ENCODE measurements at places on chromosomes 5 and 9. TPM values are rescaled to one million over a fixed set of nuclear protein-coding genes. Genes with fewer than 3 reads are reported as not detected.

Gene SLC6A7
- not detected for total RNA-seq

Gene BRINP1
- total RNA-seq, result under 0.01 TPM

Gene PCDHA10
- under 0.01 TPM for total RNA-seq

Gene CAVIN4
- total RNA-seq, result 1.2 TPM

Gene EDIL3
- total RNA-seq, result 40.4 TPM

Gene CCL28
- 2.9 TPM for total RNA-seq

Gene OR1Q1
- not detected for total RNA-seq

Gene CDHR2
- total RNA-seq, result under 0.01 TPM

Gene ADAMTS2
- 76.6 TPM for total RNA-seq

Gene BARHL1
- not detected for total RNA-seq

Gene CCL27
- total RNA-seq, result 0.15 TPM

Gene IGFBPL1
- not detected for total RNA-seq

Gene RNF224
- 0.17 TPM for total RNA-seq

Gene FAM200C
- 6.0 TPM for total RNA-seq

Gene CER1
- not detected for total RNA-seq

Gene ZBED3
- total RNA-seq, result 2.8 TPM

Gene EFNA5
- 5.8 TPM for total RNA-seq

Gene SOHLH1
- not detected for total RNA-seq

Gene UBE2B
- total RNA-seq, result 29.1 TPM

Gene SLC46A2
- not detected for total RNA-seq

Gene CYLC2
- not detected for total RNA-seq

Gene INSL6
- not detected for total RNA-seq

Gene LCN12
- not detected for total RNA-seq

Gene GALT
- total RNA-seq, result 35.3 TPM

Gene DOCK2
- total RNA-seq, result 3.1 TPM

Gene LCN9
- total RNA-seq, result not detected

Gene LHFPL2
- total RNA-seq, result 84.7 TPM

Gene HMCN2
- under 0.01 TPM for total RNA-seq

Gene ARHGEF37
- 2.2 TPM for total RNA-seq

Gene CAPSL
- total RNA-seq, result not detected

Gene CD74
- 7.8 TPM for total RNA-seq

Gene PIK3R1
- 27.2 TPM for total RNA-seq

Gene FCN1
- not detected for total RNA-seq

Gene EFCAB9
- not detected for total RNA-seq

Gene TPPP
- 0.66 TPM for total RNA-seq

Gene DMRT3
- not detected for total RNA-seq

Gene ARAP3
- 4.5 TPM for total RNA-seq

Gene BTNL9
- total RNA-seq, result not detected

Gene AK8
- total RNA-seq, result 1.6 TPM

Gene PRRX2
- total RNA-seq, result 50.0 TPM

Gene SAPCD2
- total RNA-seq, result 1.5 TPM

Gene MYMK
- total RNA-seq, result not detected

Gene SLC1A1
- total RNA-seq, result 7.7 TPM

Gene SLC36A2
- total RNA-seq, result not detected

Gene UNC13B
- total RNA-seq, result 43.8 TPM

Gene NADK2
- 25.6 TPM for total RNA-seq

Gene SLC25A48
- not detected for total RNA-seq

All from smooth muscle cell of trachea (primary cell).